T1000 (cell line): ENCODE measurements at places on chromosomes 12 and 14.

GRCh38 chr12:40248585-40249297, 23.9 kb downstream of the LRRK2 start:
- no peak for DNase-seq

GRCh38 chr12:88628856-88629509, 48.7 kb upstream of the KITLG start:
- DNase-seq, result no peak

DNA sequence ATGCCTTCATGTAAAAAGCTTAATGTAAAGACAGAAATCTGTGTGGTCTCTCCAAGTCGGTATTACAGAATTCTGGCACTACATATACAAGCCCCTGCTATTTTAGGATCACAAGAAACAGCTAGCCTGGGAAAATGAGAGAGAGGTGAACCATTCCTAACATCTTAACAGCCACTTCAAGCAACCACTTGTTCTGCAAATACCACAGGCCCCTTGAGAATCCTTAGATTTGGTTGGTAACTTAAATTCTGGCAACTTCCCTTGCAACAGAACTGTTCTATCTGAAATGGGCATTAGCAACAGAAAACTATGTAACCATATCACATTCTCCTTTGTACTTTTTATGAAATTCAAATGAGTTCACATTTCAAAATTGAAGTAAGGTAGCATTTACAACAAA, 68.5 kb downstream of the SPPL3 start:
- DNase-seq, result no peak

DNA sequence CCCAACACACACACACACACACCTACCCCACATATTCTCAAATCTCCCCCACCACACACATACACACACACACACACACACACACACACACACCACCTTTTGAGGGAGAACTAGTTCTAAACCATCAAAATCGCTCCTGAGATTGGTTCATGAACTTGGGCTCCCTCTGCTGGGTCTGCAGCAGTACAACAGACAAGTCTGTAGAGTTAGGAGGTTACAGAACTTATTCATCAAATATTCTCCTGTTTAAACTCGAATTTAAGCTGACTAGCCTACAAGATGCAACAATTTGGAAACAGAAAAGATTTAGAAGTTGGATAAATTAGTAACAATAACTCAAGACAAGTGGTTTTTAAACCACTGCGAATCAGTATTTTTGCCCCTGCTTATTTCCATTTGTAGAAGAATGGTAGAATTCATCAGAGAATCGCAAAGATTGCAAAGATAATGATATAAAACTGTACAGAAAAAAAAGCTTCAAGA, 136.4 kb upstream of the USP15 start:
- peak; percentile 4 for DNase-seq

GRCh38 chr12:106341086-106341877, 16.3 kb upstream of the POLR3B start:
- DNase-seq, result no peak

DNA sequence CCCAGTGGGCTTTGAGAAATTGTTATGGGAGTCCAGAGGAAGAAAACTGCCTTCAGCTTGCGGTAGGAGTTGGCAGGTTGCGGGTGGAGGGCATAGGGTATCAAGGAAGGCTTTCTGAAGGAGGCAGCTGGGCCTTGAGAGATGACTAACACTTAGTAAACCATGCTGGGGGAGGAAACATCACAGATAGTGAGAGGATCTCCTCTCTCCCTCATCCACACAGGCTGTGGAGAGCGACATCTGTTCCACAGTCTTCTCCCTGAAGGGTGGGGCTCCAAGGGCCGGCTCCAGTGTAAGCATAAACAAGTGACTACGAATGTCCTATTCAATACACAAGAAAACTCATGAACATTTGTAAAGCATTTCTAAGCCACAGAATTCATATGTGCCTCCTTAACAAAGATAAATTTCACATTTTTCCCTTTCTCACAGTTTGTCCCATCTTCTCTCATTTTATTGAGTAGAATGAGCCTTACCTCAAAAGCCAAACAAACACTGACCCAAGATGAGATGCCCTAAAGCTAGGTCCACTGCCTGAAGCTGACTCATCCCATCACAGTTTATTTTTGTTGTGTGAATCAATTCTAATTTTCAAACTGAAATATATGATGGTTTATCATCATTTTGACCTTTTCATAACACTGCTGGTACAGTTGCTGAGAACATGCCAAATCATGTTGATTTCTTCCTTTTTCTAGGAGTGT, 227.9 kb downstream of the SLC25A21 start:
- peak; percentile 41 for DNase-seq

GRCh38 chr14:96795109-96795828, 1.9 kb upstream of the VRK1 start:
- no peak for DNase-seq

DNA sequence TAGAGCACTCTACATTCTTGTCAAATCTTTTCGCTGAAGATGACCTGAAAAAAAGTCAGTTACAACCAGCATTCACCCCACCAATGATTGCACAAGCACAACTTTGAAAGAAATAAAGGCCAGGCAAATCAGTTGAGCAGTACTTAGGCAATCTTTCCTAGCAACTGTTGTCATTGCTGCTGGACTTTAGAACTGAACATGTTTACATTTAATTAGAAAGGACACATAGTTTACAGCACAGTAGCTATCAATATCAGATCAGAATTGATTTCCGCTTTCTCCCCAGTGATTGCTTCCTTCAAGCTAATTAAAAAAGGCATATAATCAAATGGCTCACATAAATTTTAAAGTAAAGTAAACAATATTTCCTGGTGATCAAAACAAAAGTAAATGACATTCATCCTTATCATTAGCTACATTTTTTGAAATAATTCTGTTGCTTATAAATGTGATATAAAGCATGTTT, 128.4 kb downstream of the FOXA1 start:
- DNase-seq, result no peak

DNA sequence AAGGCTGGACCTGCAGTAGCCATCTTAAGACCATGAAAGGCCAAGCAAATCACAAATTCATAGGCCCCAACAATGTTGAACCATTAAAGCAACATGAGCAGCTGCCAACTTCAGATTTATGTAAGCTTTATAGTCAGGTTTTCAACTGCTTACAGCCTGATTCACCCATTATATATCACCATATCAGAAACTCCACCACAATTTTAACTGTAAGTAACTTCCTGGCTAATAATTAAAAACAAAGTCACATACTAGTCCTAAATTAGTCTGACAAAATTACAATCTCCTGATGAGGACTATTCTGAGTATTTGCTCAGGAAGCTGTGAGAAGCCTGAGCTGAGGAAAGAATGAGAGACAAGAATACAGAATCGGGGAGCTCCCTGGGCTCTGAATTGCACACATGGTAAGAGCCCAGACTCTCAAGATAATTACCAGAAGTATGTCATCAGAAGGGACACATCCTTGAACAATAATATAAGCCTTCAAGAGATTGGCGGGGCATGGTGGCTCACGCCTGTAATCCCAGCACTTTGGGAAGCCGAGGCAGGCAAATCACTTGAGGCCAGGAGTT, 55.1 kb downstream of the NUMB start:
- no peak for DNase-seq

DNA sequence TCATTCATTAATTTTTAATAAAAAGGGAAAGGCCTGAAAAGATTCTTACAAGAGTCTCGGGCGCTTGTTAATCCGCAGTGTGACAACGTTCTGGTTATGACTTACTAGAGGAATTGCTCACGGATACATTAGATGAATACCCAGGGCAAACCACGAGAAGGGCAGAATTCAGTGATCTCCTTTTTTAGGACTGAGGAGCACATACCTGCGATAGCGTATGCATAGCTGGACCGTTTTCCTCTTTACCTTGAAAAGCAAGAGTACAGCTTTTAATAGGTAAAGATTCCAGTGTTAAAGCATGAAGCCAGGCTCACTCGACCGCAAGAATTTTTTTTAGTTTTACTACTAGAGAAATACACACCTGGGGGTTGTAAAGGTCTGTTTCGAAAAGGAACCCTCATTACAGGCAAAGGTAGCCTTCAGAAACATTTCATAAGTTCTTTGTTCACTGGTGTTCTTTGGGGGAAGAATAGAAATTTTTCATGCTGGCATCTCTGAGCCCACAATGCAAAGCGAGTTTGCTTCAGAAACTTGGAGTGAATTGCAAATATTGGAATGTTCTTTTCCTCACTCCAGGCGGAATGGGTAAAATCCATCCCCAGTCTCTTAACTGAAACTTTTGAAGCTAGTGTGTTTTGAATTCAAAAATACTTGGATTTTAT, 953 bp downstream of the MAPK1IP1L start:
- DNase-seq, result no peak

DNA sequence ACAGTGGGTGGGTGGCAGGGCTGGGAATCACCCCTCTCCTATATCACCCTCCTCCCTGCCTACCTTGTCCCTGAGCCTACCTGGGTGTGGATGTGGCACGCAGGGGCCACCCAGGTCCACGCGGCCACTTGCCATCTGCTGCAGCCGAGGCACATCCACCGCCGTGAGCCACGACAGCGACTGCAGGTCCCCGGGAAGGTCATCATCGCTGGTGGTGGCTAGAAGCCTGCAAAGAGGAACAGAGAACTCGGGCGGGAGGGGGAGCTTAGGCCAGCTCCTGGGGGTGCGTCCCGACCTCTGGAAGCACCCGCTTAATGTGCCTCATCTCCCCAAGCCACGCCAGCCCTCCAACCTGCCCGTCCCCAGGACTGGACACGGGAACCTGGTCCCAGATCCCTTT, 19.0 kb downstream of the FOXN4 start:
- no peak for DNase-seq
